ENCODE measurements at places on chromosomes 7 and 10. TPM values are rescaled to one million over a fixed set of nuclear protein-coding genes. Genes with fewer than 3 reads are reported as not detected.

ANXA8 gene
- total RNA-seq, result 7.7 TPM

DNA sequence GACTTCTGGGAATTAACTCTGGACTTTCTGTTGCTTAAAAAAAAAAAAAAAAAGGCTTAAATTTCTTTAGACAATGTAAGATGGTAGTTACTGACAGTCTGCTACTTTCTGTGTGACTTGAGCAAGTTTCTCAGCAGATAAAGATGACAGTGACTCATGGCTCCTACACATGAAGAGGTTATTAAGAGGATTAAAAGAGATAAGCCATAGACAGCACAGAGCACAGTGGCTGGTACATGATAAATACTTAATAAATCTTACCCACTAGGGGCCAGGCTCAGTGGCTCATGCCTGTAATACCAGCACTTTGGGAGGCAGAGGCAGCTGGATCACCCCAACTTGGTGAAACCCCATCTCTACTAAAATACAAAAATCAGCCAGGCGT lies 174.8 kb downstream of the JAZF1 start:
- DNase-seq, result no peak
- H3K4me3 ChIP-seq, result no peak overlapping the region
- no peaks in the 10 kb centered on the region for H3K4me1 ChIP-seq
- no peaks in the 10 kb centered on the region for H3K36me3 ChIP-seq

ZNF804B gene
- total RNA-seq, result not detected

- no peaks in the 10 kb centered on the region for H3K4me1 ChIP-seq
- H3K27ac ChIP-seq, result no peak overlapping the region
- DNase-seq, result no peak
- no peak overlapping the region for H3K4me3 ChIP-seq
- H3K36me3 ChIP-seq, result no peaks in the 10 kb centered on the region
Observed at GRCh38 chr7:42627101-42627500, 284.8 kb downstream of the C7orf25 start.

DNA sequence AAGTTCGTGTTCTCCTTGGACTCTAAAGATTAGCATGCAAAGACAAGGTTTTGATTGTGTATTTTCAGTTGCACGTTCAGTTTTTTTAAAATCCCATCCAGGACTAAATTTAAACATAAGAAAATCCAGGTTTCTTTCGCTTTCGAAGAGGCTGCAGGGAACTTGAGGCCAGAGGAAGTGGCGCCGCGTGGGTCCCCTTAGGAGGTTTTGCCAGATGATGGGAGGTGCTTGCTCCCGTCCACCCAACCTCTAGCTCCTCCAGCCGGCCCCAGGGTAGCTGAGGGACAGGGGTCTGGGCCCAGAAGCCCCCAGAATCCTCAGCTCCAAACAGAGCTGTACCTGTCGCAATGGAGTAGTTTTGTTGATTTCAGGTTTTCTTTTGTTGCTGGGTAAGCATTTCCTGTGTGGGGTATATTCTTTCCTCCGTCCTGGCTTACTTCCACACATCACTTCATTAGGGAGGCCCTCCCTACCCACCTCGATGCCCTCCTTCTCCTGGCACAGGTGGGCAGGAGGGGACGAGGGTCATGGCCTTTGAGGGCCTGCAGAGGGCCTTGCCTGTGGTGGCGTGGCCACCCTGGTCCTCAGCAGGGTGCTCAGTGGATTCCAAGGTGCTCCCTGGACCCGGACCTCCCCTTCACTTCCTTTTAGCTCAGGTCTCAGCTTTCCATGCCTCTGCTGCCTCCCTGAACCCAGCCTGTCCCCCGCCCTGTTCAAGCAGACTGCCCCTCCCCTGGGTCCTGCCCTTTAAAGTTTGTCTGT lies 32.6 kb downstream of the LHPP start:
- H3K27me3 ChIP-seq, result no peaks in the 10 kb centered on the region
- no peaks in the 10 kb centered on the region for H3K36me3 ChIP-seq
- DNase-seq, result no peak
- H3K4me1 ChIP-seq, result no peaks in the 10 kb centered on the region
- no peak overlapping the region for H3K27ac ChIP-seq

LRIT1 gene
- not detected for total RNA-seq

DNA sequence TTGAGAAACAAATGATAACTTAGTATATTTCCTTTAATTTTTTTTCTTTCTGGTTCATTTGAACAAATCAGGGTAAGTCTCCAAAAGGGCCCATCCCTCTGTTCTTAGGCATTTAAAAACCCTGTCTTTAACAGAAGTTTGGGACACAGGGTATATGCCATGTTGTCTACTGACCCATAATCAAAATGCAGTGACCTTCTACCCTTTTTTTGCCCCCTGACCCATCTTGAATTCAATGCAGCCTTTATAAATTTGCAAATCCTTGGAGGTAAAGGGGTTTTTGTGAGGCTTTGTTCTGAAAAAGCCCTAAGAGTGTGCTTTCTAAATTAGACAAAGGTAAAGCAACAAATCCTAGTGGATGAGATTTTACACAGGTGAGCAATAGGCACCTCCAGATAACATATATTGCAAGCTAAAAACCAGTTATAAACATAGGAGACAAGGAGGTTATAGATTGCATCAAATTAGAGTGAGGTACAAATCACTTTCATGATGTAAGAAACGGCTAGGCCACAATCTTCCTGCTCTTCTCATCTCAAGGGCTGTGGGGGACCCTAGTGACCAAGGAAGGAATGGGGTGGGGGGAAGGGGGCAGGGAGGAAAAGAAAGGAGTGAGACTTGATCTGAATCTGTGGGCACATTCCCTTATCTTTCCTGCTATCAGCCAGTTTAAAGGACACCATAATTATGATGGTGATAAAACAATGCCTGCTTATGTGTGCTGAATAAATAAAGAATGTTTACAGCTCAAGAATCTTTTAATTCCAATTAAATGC lies 2.7 kb downstream of the SKIDA1 start:
- H3K27ac ChIP-seq, result no peak overlapping the region
- peaks cover 43% of the 10 kb centered on the region for H3K4me1 ChIP-seq
- no peak overlapping the region for H3K4me3 ChIP-seq
- DNase-seq, result no peak
- H3K27me3 ChIP-seq, result no peaks in the 10 kb centered on the region
- no peaks in the 10 kb centered on the region for H3K36me3 ChIP-seq

DNA sequence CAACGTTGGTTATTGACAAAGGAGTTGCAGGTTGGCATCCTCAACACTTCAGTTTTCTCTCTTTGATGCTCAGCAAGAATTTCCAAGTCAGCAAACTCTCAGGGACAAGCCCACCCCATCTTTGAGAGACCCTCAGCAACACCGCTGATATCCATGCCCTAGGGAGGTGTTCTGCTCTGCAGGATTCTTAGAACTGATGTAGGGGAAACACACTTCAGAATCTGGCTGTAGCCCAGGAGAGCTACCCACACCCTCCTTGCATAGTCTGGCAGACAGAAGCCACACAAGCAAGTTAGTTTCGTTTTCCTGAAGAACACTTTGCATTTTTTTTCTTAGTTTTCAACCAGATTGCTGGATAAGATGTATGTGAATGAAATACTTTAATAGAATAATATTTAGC lies 822 bp downstream of the SAMD9L start:
- H3K36me3 ChIP-seq, result no peaks in the 10 kb centered on the region
- peak; percentile 57 for DNase-seq
- peak overlapping the region; percentile 60 for H3K27ac ChIP-seq
- H3K4me3 ChIP-seq, result peak overlapping the region; percentile 34
- H3K27me3 ChIP-seq, result no peaks in the 10 kb centered on the region

- no peak overlapping the region for H3K4me3 ChIP-seq
- DNase-seq, result no peak
- no peaks in the 10 kb centered on the region for H3K36me3 ChIP-seq
- H3K27ac ChIP-seq, result no peak overlapping the region
Observed at GRCh38 chr10:14259696-14260566, 70.8 kb downstream of the FRMD4A start.

GRCh38 chr7:22088827-22089226 lies 143.1 kb upstream of the CDCA7L start:
- no peaks in the 10 kb centered on the region for H3K36me3 ChIP-seq
- peak overlapping the region; percentile 28 for H3K27ac ChIP-seq
- DNase-seq, result no peak
- H3K27me3 ChIP-seq, result peaks cover 3% of the 10 kb centered on the region
- H3K4me1 ChIP-seq, result peaks cover 2% of the 10 kb centered on the region
- H3K4me3 ChIP-seq, result no peak overlapping the region

- H3K4me3 ChIP-seq, result no peak overlapping the region
- no peaks in the 10 kb centered on the region for H3K4me1 ChIP-seq
- no peak for DNase-seq
- no peak overlapping the region for H3K27ac ChIP-seq
- H3K36me3 ChIP-seq, result no peaks in the 10 kb centered on the region
Observed at GRCh38 chr10:77774940-77775391, 137.4 kb upstream of the KCNMA1 start.

RARRES2 gene
- total RNA-seq, result 133 TPM

SOSTDC1 gene
- total RNA-seq, result 9.2 TPM

DNA sequence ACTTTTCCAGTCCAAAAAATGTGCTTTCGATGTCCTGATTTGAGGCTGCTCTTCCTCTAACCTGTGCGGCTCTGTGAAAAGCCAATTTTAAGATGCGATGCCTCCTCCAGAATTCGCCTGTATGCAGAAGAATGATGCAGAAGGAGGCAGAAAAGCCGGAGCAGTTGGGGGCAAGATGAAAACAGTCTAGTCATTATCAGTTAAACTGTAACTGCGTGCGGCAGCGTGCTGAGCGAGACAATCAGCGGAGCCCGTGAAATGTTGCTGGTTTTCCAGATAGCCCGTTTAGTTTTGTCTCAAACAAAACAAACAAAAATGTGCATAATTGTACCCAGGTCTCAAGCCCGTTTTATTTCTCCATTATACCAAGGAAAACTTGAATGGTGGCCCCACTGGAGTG lies 137.0 kb upstream of the FGFR2 start:
- DNase-seq, result no peak
- no peaks in the 10 kb centered on the region for H3K36me3 ChIP-seq
- H3K4me3 ChIP-seq, result no peak overlapping the region
- no peak overlapping the region for H3K27ac ChIP-seq

SPDYE3 gene
- not detected for total RNA-seq

AZGP1 gene
- total RNA-seq, result 40.3 TPM

DNA sequence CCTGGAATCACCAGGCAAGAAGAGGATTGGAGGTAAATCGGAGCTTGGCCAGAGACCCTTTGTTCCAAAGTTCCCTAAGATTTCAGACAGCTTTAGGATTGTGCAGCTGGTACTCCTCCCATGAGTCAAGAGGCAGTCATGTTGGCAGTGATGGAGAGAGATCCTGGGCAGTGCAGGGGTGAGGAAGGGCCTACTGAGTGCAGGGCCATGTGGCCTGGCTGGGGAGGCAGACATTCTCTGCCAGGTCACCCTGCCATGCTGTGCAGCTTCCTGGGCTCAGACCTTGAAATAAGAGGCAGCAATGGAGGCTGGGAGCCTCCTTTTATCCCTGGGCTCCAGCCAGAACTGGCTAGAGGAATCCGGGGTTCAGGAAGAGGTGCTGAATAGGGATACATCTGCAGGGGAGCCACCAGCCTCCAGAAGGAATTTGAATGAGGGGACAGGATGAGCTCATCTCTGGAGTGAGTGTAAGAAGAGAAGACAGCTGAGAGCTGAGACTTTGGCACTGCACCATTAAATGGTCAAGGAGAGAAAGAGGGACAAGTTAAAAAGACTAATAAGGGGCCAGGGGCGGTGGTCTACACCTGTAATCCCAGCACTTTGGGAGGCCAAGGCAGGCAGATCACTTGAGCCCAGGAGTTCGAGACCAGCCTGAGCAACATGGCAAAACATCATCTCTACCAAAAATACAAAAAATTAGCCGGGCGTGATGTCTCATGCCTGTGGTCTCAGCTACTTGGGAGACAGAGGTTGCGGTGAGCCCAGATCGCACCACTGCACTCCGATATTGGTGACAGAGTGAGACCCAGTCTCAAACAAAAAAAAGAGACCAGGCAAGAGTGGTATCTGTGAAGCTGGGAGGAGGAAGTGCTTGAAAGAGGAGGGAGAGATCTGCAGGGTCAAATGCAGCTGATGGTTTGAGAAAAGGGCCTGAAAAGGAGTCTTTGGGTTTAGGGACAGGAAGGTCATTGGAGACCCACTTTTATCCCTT lies 12.0 kb downstream of the SFTPD start:
- no peaks in the 10 kb centered on the region for H3K4me1 ChIP-seq
- DNase-seq, result no peak
- no peaks in the 10 kb centered on the region for H3K36me3 ChIP-seq

GRCh38 chr10:100600218-100600617 lies 64.5 kb downstream of the HIF1AN start:
- H3K4me1 ChIP-seq, result no peaks in the 10 kb centered on the region
- no peak overlapping the region for H3K4me3 ChIP-seq
- no peak for DNase-seq

DNA sequence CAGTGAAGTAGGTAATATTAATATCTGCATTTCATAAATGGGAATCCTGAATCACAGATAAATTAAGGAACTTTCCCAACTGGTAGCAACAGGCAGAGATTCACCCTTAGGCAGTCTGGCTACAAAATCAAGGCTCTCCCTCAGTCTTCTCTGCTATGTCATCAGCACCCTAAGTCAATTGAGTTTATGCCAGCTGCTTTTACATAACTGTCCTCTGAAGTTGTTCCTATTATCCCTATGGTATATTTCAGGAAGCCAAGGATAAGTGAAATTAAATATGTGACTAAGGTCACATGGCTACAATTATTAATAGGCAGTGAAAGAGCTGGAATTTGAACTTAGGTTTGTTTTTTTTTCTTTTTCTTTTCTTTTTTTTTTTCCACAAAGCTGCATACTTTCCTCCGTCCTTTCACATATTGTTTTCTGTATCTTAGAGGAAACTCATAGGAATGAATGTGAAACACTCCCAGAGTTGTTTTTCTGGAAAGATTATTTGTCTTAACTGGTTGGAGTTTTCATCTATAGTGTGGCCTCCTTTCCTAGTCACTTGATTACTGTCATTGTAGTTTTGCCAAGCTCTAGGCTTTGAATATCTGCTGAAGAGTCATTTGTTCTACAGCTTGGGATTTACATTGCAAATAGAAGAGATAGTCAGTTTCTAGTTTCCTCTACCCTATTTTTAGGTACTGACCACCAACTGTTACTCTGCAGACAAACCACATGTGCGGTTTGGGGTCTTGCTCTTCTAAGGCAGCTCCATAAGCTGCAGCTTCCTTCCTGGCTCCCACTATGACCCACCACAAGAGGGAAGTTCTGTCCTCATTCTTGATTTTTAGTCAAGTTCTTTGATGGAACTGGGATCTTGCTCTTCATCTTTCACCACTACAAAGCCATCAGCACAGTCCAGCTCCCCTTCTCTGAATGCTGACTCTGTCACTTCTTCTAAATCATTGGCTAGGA lies 338.0 kb upstream of the KIAA1217 start:
- no peaks in the 10 kb centered on the region for H3K27me3 ChIP-seq
- no peaks in the 10 kb centered on the region for H3K4me1 ChIP-seq
- H3K27ac ChIP-seq, result no peak overlapping the region
- H3K36me3 ChIP-seq, result no peaks in the 10 kb centered on the region
- no peak for DNase-seq
- H3K4me3 ChIP-seq, result no peak overlapping the region

PLA2G12B gene
- 0.65 TPM for total RNA-seq

DNA sequence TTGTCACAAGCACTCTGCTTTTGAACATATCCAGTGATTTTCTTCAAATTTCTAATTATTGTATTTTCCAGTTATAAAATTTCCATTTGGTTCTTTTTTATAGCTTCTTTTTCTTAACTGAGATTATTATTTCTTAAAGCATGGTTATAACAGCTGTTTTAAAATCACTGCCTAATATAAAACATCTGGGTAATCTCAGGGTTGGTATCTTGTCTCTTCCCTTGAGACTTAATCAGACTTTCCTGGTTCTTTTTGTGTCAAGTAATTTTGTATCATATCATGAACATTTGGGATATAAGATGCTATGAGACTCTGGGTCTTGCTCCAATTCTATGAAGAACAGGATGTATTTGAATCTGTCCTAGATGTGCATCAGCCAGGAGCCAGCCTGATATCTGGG lies 93.6 kb downstream of the HIBADH start:
- no peak overlapping the region for H3K4me3 ChIP-seq
- H3K4me1 ChIP-seq, result no peaks in the 10 kb centered on the region
- no peaks in the 10 kb centered on the region for H3K27me3 ChIP-seq
- no peaks in the 10 kb centered on the region for H3K36me3 ChIP-seq

Data from left lung (tissue), 14 donors.